Stimulated activated CD8-positive, alpha-beta memory T cell treated with anti-CD3 and anti-CD28 coated beads, Interleukin-7, amount 100 ng/mL, for 1 hour (primary cell): ENCODE measurements at places on chromosomes 3 and 15.

GRCh38 chr3:184796954-184797353 lies 15.0 kb upstream of the VPS8 start:
- DNase-seq, result no peak

GRCh38 chr3:105368566-105369499 lies 2.1 kb downstream of the ALCAM start:
- DNase-seq, result peak; percentile 15

GRCh38 chr3:47916696-47917095 lies 99.5 kb downstream of the MAP4 start:
- no peak for DNase-seq

DNA sequence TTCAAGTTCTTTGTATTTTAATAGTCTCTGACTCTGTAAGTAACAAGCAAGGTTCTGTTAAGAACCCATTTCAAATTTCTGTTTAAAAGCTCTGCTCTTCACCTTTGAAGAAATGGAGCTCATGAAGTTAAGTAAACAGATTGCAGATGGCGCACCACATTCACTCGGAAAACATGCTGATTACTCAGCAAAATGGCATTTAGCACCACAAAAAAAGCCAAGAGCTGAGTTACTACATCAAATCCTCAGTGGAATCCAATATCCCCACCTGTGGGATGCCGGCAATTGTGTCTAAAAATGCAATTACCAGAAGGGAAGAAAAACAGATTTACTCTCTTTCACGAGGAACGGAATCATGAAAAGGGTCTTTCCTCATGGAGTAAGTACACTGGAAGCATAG lies 758.0 kb downstream of the NTRK3 start:
- no peak for DNase-seq

- DNase-seq, result no peak
Measured at GRCh38 chr3:178518660-178519396, 17.4 kb upstream of the KCNMB2 start.
